Prostate gland (tissue), 2 donors: ENCODE measurements at places on chromosomes 6 and 20. TPM values are rescaled to one million over a fixed set of nuclear protein-coding genes. Genes with fewer than 3 reads are reported as not detected.

The ALDH8A1 gene
- total RNA-seq: 7.6 TPM

The LAMA2 gene
- 89.1 TPM for total RNA-seq

The XRN2 gene
- total RNA-seq: 51.3 TPM

The ZNF335 gene
- 43.4 TPM for total RNA-seq

The DOK5 gene
- total RNA-seq: 1.2 TPM

The DAAM2 gene
- total RNA-seq: 4.7 TPM

The DNMT3B gene
- 11.5 TPM for total RNA-seq

The WFDC10B gene
- total RNA-seq: not detected

The PMEPA1 gene
- 245 TPM for total RNA-seq

- peaks cover 18% of the 10 kb centered on the region for H3K4me1 ChIP-seq
- DNase-seq: no peak
- H3K36me3 ChIP-seq: no peaks in the 10 kb centered on the region
- H3K27me3 ChIP-seq: no peaks in the 10 kb centered on the region
Measured at GRCh38 chr20:19940988-19941460, 76.1 kb upstream of the NAA20 start.

- no peaks in the 10 kb centered on the region for H3K4me1 ChIP-seq
- no peak overlapping the region for H3K27ac ChIP-seq
- DNase-seq: no peak
- H3K36me3 ChIP-seq: no peaks in the 10 kb centered on the region
- H3K27me3 ChIP-seq: no peaks in the 10 kb centered on the region
Measured at GRCh38 chr6:10303608-10304506, 111.0 kb downstream of the TFAP2A start.

DNA sequence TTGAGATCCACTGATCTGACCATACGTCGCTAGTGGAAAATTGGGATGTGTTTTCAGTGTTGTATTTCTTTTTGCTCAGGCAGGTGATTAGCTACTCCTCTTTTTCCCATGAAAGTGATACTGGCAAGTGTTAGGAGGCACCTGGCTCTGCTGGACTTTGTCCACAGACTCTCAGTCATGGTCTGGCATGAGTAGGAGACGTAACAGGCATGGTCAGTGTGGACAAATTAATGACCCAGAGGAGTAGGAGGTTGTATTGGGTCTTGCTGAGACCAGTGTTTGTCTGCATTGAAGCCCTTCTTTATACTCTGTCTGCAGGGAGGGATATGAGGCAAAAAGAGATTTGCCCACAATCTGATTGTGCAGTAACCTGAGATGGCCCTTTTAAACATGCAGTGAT, 178.7 kb downstream of the DTNBP1 start:
- no peak for DNase-seq
- no peaks in the 10 kb centered on the region for H3K36me3 ChIP-seq
- H3K4me1 ChIP-seq: no peaks in the 10 kb centered on the region
- no peak overlapping the region for H3K27ac ChIP-seq
- no peaks in the 10 kb centered on the region for H3K27me3 ChIP-seq
- H3K4me3 ChIP-seq: no peak overlapping the region

DNA sequence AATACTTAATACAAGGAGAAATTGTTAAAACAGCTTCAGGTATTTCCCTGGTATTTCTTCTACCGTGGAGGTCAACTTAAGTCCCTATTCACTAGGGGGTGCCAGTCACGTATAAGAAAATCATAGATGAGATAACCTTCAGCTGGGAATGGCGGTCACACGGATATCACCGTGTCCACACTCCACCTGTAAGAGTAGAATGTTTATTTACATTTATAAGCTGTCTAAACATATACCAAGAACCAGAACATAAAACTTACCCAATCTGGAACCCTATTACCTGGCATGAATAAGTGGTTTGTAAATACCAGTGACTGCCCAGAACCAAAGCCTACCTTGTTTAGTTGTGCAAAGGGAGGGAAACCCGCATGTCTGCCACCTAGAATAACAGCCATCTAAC, 1.9 kb upstream of the ELOVL4 start:
- no peak overlapping the region for H3K4me3 ChIP-seq
- DNase-seq: peak; percentile 59
- no peak overlapping the region for H3K27ac ChIP-seq
- no peaks in the 10 kb centered on the region for H3K4me1 ChIP-seq
- H3K36me3 ChIP-seq: no peaks in the 10 kb centered on the region
- no peaks in the 10 kb centered on the region for H3K27me3 ChIP-seq

- H3K4me3 ChIP-seq: no peak overlapping the region
- DNase-seq: no peak
- no peaks in the 10 kb centered on the region for H3K36me3 ChIP-seq
- no peaks in the 10 kb centered on the region for H3K27me3 ChIP-seq
Measured at GRCh38 chr6:104281370-104281769, 578.3 kb downstream of the HACE1 start.

DNA sequence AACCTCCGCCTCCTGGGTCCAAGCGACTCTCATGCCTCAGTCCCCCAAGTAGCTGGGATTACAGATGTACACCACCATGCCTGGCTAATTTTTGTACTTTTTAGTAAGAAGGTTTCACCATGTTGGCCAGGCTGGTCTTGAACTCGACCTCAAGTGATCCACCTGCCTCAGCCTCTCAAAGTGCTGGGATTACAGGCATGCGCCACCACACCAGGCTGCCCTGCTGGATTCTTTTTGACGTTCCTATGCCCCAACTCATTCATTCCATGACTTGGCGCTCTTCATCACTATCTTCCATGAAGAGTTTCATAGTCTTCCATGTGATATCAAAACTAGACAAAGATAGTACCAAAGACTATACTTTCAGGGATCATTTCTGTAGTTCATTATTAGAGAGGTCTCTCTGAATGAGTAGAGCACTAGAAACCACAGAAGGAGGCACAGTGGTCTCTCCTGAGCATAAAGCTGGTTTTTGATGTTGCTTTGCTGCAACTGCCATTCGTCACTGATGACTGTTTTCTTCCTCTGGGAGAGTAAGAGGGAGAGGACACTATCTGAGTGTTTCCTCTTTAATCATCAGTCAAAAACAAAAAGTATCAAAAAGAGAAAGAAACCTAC, 23.5 kb downstream of the DNAAF9 start:
- no peaks in the 10 kb centered on the region for H3K36me3 ChIP-seq
- H3K27ac ChIP-seq: no peak overlapping the region
- H3K4me3 ChIP-seq: no peak overlapping the region
- no peaks in the 10 kb centered on the region for H3K27me3 ChIP-seq
- H3K4me1 ChIP-seq: no peaks in the 10 kb centered on the region
- DNase-seq: no peak

GRCh38 chr6:16471222-16471909, 233.0 kb downstream of the GMPR start:
- no peaks in the 10 kb centered on the region for H3K36me3 ChIP-seq
- no peak overlapping the region for H3K4me3 ChIP-seq
- H3K27me3 ChIP-seq: no peaks in the 10 kb centered on the region
- no peak overlapping the region for H3K27ac ChIP-seq
- DNase-seq: no peak

DNA sequence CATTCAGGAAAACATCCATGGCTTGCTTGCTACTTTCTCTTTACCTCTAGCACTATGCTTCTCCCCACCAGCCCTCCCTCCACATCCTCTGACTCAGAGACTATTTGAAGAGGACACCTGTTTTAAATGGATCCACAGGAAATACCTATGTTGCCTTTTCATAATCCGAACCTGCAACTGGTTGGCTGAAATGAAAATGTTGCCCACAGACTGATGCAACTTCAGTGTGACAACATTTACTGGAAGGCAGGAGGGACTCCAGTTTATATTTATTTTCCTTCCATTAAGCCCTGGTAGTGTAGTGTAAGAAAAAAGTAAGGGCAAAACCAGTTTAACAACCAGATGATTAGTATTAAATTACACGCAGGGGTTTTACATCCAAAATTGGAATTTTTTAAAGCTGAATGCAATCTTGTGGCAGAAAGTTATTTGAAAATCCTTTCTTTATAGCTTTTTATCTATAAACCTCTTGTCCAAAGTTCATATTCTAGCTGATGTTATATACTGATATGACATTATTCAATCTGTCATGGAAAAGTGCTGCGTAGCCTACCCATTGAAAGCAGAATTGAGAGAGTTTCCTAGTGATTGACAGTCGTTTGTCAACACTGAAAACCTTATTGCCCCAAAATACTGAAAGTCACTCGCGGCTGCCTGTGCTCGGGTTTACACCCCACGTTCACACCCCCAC, 881 bp upstream of the AIG1 start:
- H3K36me3 ChIP-seq: no peaks in the 10 kb centered on the region
- peak; percentile 63 for DNase-seq
- H3K4me1 ChIP-seq: no peaks in the 10 kb centered on the region
- H3K27me3 ChIP-seq: no peaks in the 10 kb centered on the region
- H3K4me3 ChIP-seq: peak overlapping the region; percentile 87
- peak overlapping the region; percentile 94 for H3K27ac ChIP-seq

- H3K4me3 ChIP-seq: no peak overlapping the region
- H3K27ac ChIP-seq: no peak overlapping the region
- DNase-seq: no peak
- no peaks in the 10 kb centered on the region for H3K4me1 ChIP-seq
- H3K27me3 ChIP-seq: no peaks in the 10 kb centered on the region
Measured at GRCh38 chr6:72672906-72673305, 51.0 kb downstream of the KCNQ5 start.

DNA sequence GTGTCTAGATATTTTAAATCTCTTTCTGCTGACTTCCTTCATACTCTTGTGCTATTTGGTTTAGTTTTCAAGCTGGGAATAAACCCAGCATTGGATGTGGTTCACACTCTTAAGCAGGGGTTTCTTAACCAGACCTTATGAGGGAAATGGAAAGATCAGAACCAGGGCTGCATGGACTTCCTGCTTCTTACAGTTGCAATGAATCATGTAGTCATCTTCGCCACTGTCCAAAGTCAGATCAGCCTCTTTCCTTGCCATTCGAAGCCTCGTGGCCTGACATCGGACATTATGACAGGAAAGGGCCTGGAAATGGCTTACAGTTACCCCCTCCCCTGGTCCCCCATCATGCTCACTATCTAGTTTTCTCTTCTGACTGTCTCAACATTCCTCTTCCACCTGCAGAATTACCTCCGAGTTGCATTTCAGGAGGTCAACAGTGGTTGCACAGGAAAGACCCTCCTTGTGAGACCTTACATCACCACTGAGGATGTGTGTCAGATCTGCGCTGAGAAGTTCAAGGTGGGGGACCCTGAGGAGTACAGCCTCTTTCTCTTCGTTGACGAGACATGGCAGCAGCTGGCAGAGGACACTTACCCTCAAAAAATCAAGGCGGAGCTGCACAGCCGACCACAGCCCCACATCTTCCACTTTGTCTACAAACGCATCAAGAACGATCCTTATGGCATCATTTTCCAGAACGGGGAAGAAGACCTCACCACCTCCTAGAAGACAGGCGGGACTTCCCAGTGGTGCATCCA, 16.8 kb upstream of the NAA20 start:
- no peak overlapping the region for H3K4me3 ChIP-seq
- peaks cover 12% of the 10 kb centered on the region for H3K4me1 ChIP-seq
- no peaks in the 10 kb centered on the region for H3K36me3 ChIP-seq

GRCh38 chr6:15956205-15957106, 172.4 kb upstream of the MYLIP start:
- no peaks in the 10 kb centered on the region for H3K36me3 ChIP-seq
- no peak for DNase-seq
- no peaks in the 10 kb centered on the region for H3K4me1 ChIP-seq
- no peaks in the 10 kb centered on the region for H3K27me3 ChIP-seq
- H3K4me3 ChIP-seq: no peak overlapping the region

- no peak overlapping the region for H3K27ac ChIP-seq
- no peak overlapping the region for H3K4me3 ChIP-seq
- no peak for DNase-seq
- H3K27me3 ChIP-seq: no peaks in the 10 kb centered on the region
Measured at GRCh38 chr6:150666071-150666470, 66.4 kb downstream of the PLEKHG1 start.

DNA sequence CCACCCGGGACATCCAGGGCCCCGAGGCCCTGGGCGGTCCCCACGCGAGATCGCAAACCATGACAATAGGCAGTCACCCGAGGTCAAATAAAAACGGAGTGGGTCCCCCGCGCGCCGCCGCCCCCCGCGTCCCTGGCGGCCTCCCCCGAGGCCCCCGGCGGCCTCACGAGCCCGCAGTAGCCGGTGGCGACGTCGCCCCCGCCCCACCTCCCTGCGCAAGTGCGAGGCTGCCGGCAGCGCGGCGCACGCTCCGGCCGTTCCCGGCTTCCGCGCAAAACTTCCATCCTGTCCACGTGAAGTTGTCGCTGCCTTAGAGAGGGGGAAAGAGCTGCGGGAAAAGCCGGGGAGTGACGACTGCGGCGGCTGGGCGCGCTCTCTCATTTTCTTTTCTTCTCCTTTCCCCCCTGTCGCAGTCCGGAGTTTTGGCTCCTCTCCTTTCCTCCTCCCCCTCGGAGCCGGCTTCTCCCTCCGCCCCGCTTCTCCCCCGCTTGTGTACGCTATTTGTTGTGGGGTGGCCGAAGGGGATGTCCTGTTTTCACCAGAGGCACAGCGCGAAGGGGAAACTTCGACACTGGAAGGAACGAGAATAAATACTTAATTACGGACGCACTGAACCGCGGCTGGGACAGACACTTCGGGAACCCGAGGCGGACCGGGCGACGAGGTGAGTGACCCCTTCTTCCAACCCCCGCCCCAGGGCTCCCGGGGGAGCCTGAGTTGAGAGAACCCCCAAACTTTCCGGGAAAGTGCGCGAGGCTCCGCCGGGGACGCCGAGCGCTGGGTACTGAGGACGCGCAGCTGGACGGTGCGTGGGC, at the start of gene EYA4:
EYA4 (plus strand) TSS at position 272 of the 815 bp plus-strand sequence. CDS start 33,424 bp downstream, outside the sequence.
- no peaks in the 10 kb centered on the region for H3K36me3 ChIP-seq
- H3K27ac ChIP-seq: peak within 1 kb of the TSS; percentile 82
- peaks cover 8% of the 10 kb centered on the region for H3K27me3 ChIP-seq
- no peaks in the 10 kb centered on the region for H3K4me1 ChIP-seq

DNA sequence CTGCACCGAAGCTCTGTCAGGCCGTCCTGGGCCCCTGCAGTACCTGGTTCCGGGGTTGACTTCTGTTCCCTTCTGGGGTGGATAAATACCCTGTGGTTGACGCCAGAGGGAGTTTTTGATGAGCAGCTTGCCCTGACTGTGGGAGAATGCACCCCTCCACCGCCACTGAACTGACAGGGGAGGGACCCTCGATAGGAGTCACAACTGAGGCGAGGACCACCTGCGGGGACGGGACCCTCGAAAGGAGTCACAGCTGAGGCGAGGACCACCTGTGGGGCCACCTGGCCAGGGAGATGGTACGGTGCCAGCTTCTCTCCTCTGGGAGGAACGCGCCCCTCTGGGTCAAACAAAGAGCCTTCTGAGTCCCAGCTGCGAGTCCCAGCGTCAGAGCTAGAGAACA, 100.1 kb upstream of the FRMD1 start:
- no peaks in the 10 kb centered on the region for H3K36me3 ChIP-seq
- H3K27ac ChIP-seq: no peak overlapping the region
- no peaks in the 10 kb centered on the region for H3K27me3 ChIP-seq
- no peak overlapping the region for H3K4me3 ChIP-seq
- no peaks in the 10 kb centered on the region for H3K4me1 ChIP-seq

DNA sequence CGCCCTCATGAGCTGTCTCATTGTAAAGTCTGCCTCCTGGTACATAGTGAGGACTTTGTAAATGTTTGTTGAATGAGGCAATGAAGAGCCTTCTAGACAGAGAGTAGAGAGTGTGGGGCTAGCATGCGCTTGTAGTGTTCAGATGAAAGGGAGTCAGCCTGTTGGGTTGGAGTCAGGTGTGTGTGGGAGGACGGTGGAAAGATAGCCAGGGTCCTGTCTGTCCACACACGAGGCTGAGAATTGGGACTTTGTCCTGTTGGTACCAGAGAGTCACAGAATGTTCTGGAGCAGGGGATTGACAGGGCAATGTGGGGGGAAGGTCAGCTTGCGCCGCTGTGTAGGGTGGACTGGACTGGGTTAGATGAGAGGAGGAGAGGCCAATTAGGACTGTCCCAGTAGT, 58.6 kb downstream of the RIOK1 start:
- no peak overlapping the region for H3K4me3 ChIP-seq
- H3K27me3 ChIP-seq: no peaks in the 10 kb centered on the region
- H3K4me1 ChIP-seq: no peaks in the 10 kb centered on the region
- no peak overlapping the region for H3K27ac ChIP-seq
